ENCODE measurements at places on chromosomes 3 and 15. TPM values are rescaled to one million over a fixed set of nuclear protein-coding genes. Genes with fewer than 3 reads are reported as not detected.

DNA sequence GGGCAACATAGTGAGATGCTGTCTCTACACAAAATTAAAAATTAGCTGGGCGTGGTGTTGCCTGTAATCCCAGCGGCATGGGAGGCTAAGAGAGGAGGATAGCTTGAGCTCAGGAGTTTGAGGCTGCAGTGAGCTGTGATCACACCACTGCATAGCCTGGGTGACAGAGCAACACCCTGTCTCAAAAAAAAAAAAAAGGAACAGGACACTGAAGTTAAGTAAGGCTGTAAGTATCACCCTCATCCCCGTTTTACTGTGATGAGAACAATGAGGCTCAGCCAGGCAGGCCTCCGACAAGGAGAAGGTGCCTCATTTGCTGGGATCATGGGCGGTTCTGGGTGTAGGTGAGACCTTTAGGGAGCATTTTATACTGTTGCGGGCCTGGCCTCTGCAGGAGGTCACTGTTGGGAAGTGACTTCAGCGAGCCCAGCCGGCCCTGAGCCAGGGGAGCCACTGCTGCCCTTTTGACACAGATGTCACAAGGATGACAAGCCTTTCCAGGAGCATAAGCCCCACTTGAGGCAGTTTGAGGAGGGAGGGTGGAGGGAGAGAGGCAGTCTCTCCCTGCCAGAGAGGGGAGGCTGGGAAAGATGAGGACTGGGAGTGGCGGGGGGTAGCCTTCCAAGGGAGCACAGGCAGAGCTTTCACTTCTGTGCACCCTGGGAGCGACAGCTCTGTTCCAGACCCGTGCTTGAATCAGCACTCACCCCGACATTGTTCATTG is 30.8 kb downstream of the IRAK2 start:
- peak; percentile 60 for DNase-seq

GRCh38 chr3:151871639-151872468 is 1.6 kb upstream of the SUCNR1 start:
- DNase-seq = no peak

- DNase-seq = no peak
These were observed 23.0 kb downstream of the CPN2 start for GRCh38 chr3:194328053-194328657.

GRCh38 chr3:162538491-162538890 is 1041.9 kb downstream of the OTOL1 start:
- DNase-seq = no peak

- peak; percentile 52 for DNase-seq
These were observed 47.4 kb upstream of the SEC22A start for GRCh38 chr3:123154020-123154985.

DNA sequence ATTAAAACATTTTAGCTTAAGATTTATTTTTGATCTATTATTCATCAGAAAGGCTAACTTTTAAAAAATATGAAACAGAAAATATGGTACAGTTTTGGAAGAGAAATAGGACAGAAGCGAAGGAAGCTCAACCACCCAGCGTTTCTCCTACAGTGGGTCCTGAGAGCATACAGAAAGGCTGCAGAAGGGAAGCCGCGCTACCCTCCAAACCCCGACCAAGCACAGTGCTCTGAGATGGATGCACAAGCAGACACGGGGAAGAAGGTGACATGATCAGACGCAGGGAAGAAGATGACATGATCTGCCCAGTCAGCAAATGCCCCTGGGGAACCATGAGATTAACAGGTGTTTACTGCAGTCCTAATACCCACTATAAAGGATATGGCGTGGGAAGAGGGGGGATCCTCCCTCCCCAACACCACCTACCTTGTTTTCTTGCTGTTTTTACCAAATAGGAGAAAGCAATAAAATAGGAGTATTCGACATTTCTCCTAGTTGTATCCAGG is 14.4 kb downstream of the DCUN1D1 start:
- no peak for DNase-seq

DNA sequence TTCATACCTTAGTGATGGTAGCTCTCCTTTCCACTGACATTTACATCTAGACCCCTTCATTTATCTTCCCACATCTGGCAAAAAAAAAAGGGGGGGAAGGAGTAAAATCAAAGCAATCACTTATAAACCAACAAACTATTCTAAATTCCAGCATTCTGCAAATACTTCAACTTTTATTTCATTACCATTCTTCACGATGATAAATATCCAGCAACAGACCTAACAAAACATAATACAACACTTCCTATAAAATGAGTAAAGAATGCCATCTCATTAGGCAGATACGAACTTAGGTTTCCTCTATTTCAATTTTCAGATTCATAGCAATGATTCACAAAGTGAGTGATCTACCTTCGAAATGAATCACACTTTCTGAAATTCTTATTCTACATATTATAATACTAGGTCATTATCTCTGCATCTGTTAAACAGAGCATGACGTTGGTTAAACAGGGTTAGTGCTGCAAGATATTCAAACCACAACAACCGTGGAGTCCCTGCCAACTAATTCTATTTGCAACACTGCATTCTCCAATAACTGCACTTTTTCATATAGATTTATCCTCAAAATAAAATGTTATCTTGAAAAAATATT is at the start of gene LRRFIP2:
Gene LRRFIP2, minus strand, starts transcription at position 51 of the 595 bp plus-strand sequence. CDS start 25,599 bp downstream, outside the sequence.
- no peak for DNase-seq

GRCh38 chr3:33665294-33665693 is 52.8 kb downstream of the CLASP2 start:
- no peak for DNase-seq

GRCh38 chr3:54951405-54951804 is 23.5 kb upstream of the LRTM1 start:
- DNase-seq = peak; percentile 84

DNA sequence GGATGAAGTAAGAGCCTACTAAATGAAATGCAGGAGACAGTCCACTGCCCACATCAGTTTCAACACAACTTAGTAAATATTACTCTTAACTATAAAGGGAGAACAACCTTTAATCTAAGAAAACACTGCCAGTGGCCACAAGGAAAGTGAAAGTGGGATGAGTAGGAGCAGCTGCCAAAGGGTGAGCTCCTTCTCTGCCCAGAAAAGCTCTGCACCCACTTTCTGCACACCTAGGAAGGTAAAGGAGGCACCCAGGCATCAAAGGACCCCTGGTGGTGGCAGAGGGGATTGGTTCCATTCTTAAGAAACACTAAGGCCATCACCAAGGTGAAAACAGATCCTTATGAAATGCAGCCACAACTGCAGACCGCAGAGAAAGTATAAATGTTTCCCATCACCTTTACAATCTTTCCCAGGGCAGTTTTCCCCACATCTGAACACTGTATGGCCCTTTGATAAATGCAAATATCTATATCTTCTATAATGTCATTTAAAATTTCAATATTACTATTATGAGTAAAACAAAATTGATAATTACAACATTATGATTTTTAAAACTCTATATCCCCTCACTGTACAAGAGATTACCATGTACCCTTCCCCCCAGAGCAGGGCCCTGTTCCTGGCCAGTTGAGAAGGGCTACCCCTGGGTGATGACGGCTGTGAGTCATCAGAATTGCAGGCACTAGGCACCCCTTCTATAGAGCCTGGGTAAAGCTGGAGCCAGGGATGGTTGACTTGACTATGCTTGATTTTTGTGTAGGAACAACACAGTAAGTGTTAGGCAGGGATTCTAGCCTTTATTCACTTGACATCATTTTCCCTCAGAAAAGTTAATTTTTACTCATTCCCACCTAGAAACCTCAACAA is 92.0 kb downstream of the SNRK start:
- no peak for DNase-seq

DNA sequence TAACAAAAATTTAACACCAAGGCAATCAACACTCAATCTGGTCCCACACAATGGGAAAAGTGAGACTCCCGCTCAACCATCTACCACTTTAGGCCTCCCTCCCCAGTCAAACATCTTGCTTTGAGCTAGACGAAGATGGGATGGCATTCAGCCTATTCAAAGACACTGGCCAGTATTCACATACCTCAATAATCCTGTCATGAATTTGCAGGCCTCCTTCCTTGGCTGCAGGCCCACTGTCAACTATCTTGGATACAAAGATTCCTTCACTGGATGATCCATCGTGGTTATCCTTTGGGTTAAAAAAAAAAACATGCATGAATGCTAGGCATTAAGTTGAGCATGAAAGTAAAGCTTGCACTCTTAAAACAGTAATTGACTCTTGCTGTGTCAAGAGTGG is 22.6 kb downstream of the PDZRN3 start:
- no peak for DNase-seq

GRCh38 chr3:34109846-34110245 is 311.4 kb downstream of the PDCD6IP start:
- DNase-seq = no peak

- no peak for DNase-seq
These were observed 8.6 kb downstream of the PAK6 start for GRCh38 chr15:40247406-40247971.

GRCh38 chr3:41327718-41328117 is 128.4 kb downstream of the CTNNB1 start:
- no peak for DNase-seq

DNA sequence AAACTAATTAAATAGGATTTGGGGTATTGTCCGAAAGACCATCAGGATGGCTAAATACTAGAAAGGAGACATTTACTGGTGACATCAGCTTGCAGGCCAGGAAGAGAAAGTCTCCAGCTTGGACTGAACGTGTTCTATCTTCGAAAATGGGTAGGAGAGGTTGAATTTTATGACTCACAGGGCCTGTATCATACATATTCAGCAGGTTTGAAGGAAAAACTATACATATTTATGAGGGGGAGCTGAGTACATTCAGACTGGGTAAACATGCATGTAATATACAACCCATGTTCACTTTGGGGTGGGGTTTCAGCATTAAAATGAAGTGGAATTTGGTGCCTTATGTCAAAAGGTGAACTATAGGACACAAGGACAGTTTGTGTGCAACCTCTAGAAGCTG is 129.3 kb upstream of the CRBN start:
- no peak for DNase-seq

DNA sequence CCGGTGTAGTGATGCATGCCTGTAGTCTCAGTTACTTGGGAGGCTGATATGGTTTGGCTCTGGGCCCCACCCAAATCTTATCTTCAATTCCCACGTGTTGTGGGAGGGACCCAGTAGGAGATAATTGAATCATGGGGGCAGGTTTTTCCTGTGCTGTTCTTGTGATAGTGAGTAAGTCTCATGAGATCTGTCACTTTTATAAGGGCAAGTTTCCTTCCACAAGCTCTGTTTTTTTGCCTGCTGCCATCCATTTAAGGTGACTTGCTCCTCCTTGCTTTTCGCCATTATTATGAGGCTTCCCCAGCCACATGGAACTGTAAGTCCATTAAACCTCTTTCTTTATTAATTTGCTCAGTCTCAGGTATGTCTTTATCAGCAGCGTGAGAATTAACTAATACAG is 566.7 kb upstream of the NECTIN3 start:
- DNase-seq = no peak

- no peak for DNase-seq
These were observed 123.3 kb upstream of the CTNNB1 start for GRCh38 chr3:41075975-41076374.

DNA sequence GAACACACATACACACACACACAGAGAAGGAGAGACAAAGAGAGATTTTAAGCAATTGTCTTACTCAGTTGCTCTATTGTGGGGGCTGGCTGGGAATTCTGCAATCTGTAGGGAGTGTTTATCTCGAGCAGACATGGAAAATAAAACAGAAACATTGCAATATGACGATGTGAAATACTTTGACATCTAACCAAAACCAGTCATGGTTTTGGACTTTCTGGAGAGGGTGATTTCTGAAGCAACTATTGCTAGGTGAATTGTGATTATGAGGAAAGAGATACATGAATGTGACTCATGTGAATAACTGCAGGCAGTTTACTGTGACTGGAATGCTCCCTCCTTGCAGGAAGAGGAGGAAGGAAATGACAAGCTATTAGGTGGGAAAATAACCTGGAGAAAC is 12.3 kb upstream of the PHLDB2 start:
- no peak for DNase-seq

DNA sequence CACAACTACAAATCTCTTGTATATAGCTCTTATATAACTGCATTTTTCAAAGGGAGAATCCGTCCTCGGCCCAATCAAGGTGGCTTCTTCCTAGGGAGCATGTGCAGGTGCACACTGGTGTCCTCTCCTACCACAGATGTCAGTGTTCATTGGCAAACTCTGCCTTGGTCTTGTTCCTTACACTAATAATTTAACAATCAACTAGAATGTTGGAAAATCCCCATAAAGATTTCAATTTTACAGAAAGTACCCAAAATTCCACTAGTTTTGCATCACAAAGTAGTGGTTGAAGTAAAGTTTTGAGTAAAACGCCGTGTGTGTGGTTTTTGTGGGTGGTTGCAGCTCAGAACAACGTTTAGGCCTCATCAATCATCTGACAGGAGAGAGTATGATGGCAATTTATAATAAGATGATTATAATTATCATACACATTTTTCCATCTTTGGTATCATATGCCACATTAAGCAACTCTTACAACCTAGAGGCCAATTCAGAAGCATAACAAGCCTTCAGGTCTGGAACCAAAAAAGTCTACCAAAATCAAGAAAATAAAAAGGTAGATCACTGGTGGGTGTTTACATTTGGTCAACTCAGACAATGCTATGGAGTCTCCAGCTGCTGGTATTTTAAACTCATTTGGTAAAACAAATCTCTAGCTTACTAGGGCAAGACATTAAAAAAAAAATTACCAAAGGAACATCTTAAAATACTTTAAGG is 128.9 kb upstream of the BHLHE40 start:
- no peak for DNase-seq

- DNase-seq = no peak
These were observed 77.1 kb downstream of the MEX3B start for GRCh38 chr15:81968691-81969090.

DNA sequence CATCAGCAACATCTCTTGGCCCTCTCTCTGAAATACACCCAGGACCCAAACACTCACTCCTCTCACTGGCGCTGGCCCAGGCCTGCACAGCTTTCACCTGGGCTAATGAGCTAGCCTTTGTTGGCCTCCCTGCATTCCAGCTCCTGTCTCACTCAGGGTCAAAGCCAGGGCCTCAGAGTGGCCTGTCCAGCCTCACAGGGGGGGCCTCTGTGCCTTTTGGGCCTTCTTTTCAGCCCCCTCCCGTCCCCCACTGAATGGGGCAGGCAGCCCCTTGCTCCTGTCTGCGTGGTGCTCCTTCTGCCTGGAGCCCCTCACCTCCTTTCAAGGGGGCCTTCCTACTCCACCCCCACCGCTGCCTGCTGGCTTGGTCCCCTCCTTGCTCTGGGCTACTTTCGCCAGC is 59.0 kb upstream of the PRR23E start:
- DNase-seq = peak; percentile 49

GRCh38 chr3:61730056-61730455 is 168.7 kb downstream of the PTPRG start:
- no peak for DNase-seq

GRCh38 chr3:82461049-82461889 is 699.8 kb upstream of the GBE1 start:
- DNase-seq = no peak

Gene HIGD2B
- not detected for total RNA-seq

Gene CYP11A1
- total RNA-seq = 1,434 TPM

Gene RASL12
- total RNA-seq = 1.4 TPM

Gene TNFAIP8L3
- 3.5 TPM for total RNA-seq

Gene ANKUB1
- total RNA-seq = not detected

Gene PCCB
- 135 TPM for total RNA-seq

Gene NOX5
- 0.83 TPM for total RNA-seq

Gene TTLL13
- 0.43 TPM for total RNA-seq

Gene WDR72
- total RNA-seq = not detected

Gene CILP
- total RNA-seq = 1.6 TPM
